Fibroblast of skin of left biceps (primary cell): ENCODE measurements at places on chromosomes 5 and 9.

DNA sequence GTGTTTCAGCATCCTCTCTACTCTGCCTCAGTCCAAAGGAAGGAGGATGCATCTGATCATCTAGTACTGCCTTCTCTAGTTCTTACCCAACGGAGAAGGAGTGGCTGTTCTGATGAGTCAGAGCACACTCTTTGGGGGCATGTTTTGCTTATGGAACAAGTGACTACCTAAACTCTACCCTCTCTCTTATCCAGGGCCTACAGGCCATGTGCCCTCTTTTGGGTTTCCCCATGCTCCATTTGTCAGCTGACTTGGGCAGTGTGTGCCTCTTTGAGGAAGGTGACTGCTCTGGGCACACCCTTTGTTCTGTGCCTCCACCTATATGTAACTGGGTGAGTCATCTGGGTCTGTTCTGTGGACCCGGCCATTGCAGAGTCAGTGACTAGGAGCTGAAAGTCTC lies 89.6 kb upstream of the BNC2 start:
- DNase-seq: no peak

GRCh38 chr9:75995066-75995465 lies 104.6 kb downstream of the PCSK5 start:
- DNase-seq: no peak

- no peak for DNase-seq
These were observed 124.6 kb upstream of the MTAP start for GRCh38 chr9:21677834-21678233.

GRCh38 chr5:23139338-23140171 lies 286.4 kb upstream of the CDH12 start:
- no peak for DNase-seq

DNA sequence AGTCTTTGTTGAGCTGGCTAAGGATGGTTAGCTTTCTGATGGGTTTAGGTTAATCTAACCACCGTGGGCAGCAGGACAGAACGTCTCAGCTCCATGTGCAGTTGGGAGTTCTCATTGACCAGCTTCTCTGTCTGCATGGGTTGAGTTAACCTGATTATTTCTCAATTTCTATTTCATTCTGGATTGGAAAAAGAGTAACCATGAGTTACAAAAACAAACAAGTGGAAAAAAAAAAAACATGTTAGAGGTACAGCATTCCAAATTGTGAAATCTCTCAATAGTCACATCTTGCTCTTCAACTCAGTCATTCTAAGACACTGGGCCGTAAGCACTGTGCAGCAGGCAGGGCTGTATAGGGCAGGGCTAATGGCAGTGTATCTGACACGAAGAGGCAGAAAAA lies 343.7 kb upstream of the KLF4 start:
- no peak for DNase-seq

- DNase-seq: no peak
These were observed 32.2 kb upstream of the TNFAIP8 start for GRCh38 chr5:119323601-119324000.

DNA sequence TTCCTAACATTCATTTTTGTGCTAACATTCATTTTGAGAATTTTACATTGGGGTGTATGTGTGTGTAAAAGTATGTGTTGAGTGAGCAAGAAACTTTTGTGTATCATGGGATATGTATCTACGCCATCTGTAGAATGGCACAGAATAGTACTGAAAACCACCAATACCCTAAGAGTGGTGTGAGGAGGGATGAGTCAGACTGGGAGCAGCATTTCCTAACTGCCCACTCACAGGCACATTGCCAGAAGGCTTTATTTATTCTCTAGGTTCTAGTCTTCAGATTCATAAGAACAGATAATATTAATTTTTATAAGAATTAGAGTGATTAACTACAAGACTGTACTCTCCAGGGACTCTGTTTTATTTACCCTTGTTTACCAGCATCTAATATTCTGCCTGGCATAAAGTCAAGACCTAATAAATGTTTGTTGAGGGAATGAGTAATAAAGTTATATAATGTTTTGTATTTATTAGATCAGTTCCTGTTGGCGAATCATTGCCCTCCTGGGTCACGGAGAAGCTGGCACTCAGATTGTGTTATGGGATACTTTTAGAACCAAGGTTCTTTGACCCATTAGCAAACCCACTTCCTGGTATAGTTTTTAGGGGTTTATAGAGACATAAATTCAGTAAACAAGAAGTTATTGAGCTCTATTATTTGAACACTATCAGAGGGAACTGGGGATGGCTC lies 159.1 kb upstream of the PPP2R2B start:
- DNase-seq: no peak

DNA sequence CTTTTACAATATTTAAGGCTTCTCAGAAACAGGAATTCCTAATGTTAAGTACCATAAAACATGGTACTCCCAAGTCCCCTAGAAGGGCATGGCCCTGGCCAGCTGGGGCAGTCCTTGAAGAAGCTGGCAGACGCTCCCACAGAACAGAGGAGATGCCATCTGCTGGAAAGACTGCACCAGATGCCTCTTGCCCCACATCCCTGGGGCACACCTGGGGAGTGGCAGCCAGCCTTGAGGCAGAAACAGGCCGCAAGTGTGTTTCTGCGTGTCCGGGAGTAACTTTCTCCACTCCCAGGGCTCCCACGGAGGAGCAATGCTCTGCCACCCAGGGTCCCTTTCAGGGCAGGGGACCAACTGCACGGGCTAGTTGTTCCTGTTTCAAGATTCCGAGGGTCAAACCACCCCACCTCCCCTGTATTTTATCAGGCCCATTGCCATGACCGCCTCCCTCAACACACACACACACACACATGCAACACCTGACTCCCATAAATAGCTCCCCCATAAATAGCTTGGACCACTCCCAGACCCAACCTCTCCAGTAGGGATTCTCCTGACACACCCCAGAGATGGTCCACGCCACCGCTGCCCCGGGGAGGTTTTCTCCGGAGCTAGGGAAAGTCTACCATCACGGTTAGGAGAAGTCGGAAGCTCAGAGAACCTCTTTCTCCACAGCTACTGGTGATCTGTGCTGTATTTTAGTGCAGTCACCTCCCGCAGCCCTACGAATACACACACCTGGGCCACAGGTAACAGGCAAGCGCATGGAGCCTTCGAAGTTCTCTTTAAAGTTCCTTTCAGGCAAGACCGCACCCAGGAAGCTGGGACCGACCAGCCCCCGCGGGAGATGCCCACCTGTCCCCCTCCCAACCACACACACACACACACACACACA lies 1.5 kb downstream of the SPOCK1 start:
- DNase-seq: no peak

DNA sequence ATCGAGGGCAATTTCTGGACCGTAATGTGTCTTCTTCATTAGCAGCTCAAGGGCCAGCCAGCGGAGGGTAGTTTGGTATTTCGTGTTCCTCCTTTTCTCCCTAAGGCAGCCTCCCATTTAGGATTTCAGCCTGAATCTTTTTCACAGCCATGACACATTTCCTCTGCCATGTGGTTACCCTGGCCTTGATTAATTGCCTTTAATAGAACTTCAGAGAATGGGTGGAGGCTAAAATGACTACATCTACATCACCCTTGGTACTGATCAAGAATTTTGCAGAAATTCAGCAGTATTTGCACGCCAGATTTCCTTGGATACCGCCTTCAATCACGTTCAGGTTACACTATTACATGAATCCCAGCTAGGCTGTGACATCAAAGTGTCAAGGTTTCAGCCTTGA lies 58.0 kb downstream of the ADAMTS16 start:
- no peak for DNase-seq

DNA sequence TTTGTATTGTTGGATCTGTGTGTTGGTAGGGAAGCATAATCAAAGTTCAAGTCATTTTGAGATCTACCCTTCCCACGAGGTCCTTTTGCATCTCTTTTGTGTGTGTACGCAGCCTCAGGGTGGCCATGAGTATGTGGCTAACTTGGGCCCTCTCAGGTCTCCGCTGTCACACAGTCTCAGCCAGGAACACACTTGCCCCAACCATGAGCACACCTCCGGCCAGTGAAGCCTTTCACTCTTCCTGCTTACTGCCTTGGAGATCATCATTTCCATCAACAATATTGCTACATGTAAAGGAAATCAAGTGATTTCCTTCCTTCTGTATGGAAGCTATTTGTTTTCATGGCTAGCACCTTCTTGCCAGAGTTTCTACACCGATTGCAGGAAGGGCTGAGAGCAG lies 13.9 kb downstream of the ZNF346 start:
- no peak for DNase-seq

GRCh38 chr5:102528600-102528999 lies 29.8 kb upstream of the SLCO6A1 start:
- DNase-seq: no peak

GRCh38 chr9:137240318-137240840 lies 708 bp upstream of the TUBB4B start:
- no peak for DNase-seq

DNA sequence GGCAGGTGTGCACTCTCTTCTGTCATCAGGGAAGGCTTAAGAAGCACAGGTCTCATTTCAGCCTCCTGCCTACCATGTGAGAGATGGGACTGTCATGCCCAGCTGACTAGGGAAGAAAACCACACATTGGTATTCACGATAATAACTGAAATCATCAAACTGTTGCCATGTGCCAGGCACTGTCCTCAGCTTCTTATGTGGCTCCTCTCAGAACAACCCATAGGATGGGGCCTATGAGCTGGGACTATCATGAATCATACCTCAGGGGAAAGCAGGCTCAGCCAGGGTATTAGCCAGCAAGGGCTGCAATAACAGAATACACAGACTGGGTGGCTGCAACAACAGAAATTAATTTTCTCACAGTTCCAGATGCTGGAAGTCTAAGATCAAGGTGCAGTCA lies 3.3 kb downstream of the AFAP1L1 start:
- DNase-seq: no peak

DNA sequence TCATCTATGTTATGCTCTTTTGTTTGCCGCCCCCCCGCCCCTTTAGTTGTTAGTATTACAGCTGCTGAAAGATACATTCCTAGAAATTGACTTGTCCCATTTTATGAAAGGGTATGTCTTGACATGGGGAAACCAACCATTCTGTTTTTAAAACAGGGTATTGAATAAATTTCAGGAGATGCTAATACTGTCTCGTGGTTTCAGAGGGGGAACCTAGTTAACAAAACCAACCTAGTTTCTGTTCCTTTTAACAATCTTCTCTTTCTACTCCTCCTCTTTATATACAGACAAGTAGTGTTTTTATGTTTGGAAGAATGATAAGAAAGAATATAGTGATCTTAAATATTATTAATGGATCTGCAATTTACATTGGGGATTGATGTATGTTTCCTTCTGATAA lies 3.5 kb downstream of the PIP5K1B start:
- no peak for DNase-seq

DNA sequence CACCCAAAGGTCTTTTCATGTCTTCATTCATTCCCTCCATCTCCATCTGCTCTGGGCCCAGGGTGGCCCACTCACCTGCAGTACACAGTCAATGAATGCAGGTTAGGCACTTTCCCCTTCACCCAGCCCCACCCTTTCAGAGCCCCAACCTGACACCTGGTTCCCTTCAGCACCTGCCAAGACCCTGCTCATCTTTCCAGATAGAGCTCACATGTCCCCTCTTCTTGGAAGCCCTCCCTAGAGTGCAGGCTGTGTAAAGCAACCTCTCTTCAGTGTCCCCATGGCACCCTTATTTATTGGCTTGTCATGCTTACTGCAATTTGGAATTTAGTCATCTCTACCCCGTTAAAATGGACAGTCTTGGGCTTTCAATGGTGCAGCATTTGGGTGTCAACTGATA lies 13.0 kb upstream of the CPEB4 start:
- no peak for DNase-seq

DNA sequence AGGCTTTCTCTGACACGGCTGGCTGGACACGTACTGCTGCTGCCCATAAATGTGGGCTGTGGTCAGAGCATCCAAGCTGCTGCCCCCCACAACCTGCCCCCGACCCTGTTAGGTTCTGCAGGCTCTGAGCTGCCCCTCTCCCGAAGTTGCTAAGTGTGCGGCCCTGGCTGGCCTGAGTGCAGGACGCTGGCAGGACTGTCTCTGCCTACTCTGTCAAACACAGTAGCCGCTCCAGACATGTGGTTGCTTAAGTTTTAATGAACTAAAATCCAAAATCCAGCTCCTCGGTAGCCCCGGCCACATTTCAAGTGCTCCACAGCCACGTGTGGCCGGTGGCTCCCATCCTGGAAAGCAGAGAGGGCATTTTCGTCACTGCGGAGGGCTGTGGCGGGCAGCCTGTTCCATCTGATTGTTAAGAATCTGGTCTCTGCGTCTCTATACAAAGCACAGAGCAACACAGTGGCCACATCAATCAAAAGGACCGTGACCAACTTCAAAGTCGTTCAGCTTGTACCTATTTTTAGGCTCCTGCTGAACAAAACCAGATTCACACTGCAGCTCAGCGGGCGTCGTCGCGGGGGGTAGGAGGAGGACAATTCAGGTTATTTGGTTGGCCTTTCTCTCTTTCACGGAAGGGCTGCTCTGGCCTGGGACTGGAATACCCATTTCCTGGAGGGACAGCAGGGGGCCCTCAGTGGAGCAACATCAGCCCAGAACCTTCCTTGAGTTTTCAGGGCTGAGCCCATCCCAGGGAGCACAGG lies 68.9 kb downstream of the PTCH1 start:
- no peak for DNase-seq

DNA sequence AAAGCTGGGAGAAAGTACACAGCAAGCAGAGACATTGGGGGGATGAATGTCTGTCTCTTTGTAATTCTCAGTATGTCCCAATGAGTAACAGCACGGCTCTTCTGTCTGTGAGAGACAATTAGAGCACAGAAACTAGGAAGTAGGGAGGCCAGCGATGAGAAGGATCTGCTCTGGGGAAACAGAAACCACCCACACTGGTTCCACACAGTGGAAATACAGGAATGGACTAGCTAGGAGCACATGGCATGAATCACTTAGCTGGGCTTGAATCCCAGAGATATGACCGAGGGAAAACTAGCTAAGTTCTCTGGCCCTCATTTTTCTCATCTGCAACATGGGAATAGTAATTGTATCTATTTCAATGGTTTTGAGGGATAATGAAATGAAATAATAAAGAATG lies 895.9 kb downstream of the TLE4 start:
- DNase-seq: no peak

DNA sequence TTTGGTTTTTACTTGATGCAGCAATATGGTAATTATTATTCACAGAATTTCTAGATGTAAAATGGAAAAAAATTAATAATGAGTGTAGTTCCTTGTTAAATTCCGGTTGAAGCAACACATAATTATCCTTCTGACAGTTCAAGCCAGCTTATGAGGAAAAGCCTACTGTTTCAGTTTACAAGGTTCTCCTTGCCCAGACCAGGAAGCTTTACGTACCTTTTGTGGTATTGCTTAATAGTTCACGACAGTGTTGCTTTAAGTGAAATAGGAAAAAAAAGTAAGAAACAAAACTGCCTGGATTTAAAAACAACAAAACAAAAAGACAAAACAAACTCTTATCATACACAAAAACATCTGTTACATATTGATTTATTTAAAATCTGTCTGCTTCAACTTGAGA lies 547.3 kb upstream of the C9orf72 start:
- no peak for DNase-seq
